Endodermal cell (in vitro differentiated cells): ENCODE measurements at places on chromosomes 3 and 15.

GRCh38 chr3:68142441-68142840 is 488.0 kb upstream of the SUCLG2 start:
- no peak for DNase-seq

- peak; percentile 70 for DNase-seq
Measured at GRCh38 chr3:4983739-4984510, 4.7 kb downstream of the BHLHE40 start.

- DNase-seq, result no peak
Measured at GRCh38 chr15:78003539-78004008, 73.9 kb downstream of the TBC1D2B start.

DNA sequence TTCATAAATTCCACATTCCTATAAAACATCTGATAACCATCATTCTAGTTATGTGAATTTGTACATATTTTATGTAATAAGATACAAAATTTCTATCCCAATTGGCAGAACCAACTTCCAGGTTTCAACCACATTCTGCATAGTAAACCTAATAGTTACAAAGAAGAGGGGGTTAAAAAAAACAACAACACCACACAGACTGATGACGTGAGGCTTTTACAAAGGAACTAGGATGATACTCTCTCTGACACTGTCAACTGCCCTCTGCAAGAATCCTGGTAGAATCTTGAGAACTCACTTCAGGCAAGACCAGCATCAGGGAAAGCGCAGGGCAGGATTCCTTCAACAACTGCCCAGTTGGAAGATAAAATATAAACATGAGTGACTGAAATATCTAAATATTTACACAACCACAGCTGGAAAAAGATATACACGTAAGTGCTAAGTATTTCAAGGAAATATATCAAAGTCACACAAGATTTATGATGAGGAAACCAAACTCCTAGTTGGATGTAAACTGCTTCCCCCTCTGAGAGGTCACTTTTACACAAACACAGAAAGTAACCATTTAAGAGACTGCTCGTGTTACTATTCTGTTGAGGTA is 816.4 kb downstream of the ROBO1 start:
- DNase-seq, result no peak

DNA sequence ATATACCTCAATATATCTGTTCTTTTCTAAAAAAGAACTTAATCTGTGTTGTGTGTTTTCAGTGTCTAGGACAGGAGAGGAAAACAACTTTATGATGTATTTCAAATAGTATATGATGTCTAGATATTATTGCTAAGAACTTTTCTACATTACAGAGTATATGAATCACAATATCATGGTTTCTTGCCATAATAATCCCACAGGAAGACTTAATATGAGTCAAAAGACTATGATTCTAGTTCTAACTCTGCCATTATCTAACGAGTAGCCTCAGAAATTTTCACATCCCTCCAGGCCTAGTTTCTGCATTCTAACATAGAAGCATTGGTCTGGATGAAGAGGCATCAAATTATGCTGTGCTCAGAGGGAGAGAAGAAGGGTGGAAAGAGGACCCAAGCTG is 107.7 kb upstream of the SPRED1 start:
- DNase-seq, result no peak

- DNase-seq, result no peak
Measured at GRCh38 chr15:63251701-63252100, 25.7 kb upstream of the APH1B start.

DNA sequence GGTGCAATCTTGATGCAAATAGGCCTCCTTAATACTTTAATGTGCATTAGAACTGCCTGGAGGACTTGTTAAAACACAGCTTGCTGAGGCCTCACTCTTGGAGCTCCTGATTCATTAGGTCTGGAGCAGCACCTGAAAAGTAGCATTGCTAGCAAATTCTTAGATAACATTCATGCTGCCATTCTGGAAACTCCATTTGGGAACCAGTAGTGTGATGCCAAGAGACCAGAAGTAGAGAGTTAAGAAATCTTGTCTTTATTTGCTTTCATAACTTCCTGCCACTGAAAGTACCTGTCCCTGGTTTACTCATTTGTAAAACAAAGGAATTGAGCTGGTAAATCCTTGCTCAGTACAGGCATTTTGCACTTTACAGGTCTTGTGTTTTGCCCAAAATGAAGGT is 72.0 kb downstream of the RAP2B start:
- no peak for DNase-seq

DNA sequence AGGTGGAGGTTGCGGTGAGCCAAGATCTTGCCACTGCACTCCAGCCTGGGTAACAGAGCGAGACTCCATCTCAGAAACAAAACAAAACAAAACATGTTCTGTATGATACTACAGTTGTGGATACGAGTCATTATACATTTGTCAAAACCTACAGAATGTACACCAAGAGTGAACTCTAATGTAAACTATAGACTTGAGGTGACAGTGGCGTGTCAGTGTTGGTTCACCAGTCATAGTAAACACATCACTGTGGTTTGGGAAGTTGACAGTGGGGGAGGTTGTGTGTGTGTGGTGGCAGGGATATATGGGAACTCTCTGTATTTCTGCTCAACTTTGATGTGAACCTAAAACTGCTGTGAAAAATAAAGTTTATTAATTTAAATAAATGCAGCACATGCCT is 33.0 kb upstream of the GNB5 start:
- DNase-seq, result no peak

GRCh38 chr3:10142707-10143560 is 1.4 kb downstream of the VHL start:
- peak; percentile 56 for DNase-seq

GRCh38 chr3:132279030-132279429 is 38.2 kb upstream of the ACP3 start:
- DNase-seq, result no peak

DNA sequence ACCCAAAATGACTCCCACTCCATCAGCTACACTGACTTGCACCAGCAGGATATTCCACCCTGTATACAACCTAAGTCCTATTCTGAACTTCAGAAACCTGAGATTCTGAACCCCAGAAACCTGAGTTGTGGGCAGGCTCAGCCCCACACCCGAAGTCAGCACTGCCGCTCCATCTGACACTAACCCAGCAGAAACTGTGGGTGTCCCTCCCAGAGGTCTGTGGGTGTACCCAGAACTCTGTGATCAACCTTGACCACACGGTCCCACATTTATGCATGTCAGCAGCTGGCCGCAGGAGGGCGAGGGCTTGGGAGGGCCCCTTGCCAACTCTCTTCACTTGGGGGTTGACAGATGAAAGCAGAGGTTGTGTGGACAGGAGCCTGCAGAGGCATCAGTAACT is 9.3 kb downstream of the OXTR start:
- peak; percentile 36 for DNase-seq

GRCh38 chr15:74613089-74613952 is 2.3 kb upstream of the CLK3 start:
- DNase-seq, result no peak

DNA sequence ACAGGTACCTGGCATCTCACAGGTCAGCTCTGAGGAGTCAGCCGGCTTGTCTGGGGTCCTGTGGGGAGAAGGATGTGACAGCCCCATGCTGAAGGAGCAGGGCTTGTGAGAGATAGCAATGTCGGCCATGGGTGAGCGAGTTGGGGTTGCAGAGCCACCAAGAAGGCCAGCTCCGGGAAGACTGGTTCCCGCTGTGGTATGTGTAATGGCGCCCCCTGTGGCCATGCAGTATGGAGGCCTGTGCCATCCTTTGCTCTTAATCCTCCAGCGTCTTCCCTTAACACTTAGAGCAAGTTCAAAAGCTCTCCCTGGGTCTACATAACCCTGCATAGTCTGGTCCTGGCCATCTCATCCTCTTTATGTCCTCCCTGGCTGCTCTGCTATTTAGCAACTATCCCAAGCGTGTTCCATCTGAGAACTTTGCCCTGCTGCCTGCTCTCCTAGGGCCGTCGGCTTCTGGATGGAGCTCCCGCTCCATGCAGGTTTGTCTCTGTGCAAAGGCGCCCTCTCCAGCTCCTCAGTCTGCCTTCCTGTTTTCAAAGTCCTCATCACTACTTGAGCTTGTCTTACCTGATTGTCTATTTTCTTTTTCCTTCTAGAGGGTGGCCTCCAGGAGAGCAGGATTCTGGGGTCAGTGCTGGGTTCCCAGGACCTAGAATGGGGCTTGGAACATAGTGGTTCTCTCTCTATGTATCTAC is 40.8 kb upstream of the IQCF6 start:
- DNase-seq, result peak; percentile 92

- DNase-seq, result peak; percentile 46
Measured at GRCh38 chr3:120470870-120471269, 20.1 kb upstream of the FSTL1 start.

GRCh38 chr15:71469413-71469812 is 340.9 kb upstream of the NR2E3 start:
- peak; percentile 58 for DNase-seq

DNA sequence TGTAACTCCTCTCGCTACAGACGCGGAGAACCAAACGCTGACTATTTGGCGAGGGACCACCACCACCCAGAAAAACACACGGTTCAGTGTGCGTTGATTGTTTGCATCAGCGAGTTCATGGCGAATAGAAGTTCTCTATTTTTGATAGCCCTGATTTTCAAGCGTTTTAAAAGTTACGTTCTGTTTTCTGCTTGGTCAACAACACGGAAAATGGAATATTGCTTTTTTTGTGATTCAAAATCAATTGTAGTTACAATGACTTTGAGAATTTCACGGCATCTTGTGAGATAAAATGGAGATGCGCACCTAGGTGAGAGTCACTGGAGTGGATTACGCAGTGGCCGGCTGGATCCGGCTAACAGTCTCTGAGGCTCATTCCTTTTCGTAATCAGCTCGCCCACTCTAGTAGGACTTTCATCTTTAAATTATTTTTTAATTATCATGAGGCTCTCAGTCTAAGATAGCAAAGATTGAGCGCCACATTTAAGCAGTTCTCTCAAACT is 54.8 kb downstream of the CCDC54 start:
- DNase-seq, result no peak

GRCh38 chr15:23424111-23424904 is 22.7 kb downstream of the GOLGA6L2 start:
- peak; percentile 5 for DNase-seq

DNA sequence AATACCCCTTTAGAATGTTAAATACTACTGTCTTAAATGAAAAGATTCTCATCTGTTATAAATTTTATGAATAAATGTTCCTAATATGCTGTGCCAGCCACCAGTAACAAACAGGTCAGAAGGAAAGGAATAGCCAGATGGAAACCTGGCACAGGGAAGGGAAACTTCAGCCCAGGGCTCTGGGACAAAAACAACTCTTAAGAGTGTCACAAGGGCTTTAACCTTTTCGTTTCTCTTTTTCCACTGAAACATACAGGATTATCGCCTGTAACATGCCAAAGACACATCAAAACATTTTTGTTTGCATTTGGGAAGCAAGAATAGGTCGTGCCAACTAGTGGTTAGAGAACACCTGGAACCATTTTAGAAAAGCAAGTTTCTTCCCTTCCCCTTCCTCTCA is 109.0 kb upstream of the NEDD4 start:
- no peak for DNase-seq

DNA sequence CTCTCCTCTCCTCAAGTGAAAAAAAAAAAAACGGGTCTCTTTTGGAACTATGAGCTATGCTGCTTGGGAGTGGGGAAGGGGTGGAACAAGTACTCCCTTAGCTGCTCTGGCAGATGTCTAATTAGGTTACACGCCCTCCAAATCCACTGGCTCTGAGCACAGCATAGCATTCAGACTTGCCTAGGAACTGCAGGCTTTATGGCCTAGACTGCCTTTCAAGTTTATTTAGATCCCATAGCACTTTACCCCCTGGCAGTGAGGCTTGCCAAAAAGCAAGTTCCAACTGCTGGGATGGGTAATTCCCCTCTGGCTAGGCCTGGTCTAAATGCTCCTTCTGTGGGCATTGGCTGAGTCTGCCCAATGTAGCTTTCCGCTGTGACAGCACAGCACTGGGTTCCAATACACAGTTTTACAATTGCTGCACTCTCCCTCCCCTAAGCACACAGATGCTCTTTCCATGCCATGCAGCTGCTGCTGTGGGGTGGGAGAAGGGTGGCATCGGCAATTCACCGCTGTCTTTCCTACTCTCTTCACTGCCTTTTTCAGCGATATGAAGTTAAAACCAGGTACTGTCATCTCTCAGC is 152.8 kb downstream of the KCNAB1 start:
- no peak for DNase-seq

DNA sequence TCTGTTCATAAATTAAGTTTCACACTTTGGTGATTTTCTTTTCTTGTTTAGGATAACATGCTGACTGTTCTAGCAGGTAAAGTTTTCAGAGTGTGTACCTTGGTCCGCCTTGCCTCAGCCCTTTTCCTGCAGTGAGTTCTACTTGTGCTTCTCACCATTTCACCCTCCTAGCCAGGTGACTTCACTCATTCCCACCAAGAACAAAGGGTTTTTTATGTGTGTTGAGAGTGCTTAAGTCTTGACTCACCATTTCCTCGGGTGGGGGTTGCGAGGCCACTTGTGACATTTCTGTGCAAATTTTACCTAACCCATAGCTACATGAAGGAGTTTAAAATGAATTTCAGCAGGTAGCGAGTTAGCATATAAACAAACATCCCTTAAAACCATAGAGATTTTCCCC is 81.4 kb downstream of the C3orf38 start:
- DNase-seq, result peak; percentile 65

DNA sequence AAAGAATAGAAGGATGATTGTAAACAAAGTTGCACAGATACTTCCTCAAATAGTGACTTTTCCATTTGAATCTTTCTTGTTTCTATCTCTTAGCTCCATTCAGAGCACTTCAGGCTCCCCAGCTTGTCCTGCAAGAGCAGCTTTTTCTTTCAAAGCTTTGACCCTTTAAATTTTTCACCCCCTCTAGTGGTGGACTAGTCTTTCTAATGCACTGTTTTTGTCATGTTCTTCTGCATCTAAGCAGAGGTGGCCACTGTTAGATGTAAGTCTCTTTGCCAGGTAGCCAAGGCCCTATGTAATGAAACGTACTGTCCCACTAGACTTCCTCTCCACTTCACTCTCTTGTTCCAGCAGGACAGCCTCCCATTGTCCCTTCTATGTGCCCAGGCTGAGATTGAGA is 74.0 kb upstream of the MANF start:
- DNase-seq, result no peak

DNA sequence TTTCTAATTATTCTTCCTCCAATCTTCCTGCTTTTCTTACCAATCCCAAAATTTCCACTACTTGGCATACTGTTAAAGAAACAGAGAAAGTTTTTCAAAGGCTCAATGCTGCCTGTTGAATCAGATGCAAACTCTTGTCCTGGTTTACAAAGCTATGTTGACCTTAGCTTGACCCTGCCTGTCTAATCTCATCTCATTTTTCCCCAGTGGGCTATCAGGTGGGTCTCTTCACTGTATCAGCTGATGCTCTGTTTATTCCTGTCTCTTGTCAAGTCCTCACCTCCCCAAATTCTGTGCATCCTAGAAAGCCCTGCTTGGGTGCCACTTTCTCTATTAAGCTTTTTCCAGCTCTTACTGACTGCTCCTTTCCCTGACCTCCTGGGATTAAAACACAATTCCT is 18.2 kb downstream of the NFKBIZ start:
- DNase-seq, result no peak
